ENCODE measurements at places on chromosomes 6 and 20.

- no peak for DNase-seq
These were observed 494.7 kb downstream of the CD83 start for GRCh38 chr6:14612016-14612980.

GRCh38 chr20:38337561-38338140 is 8.6 kb upstream of the LBP start:
- no peak for DNase-seq

- no peak for DNase-seq
These were observed 643.8 kb downstream of the RFPL4B start for GRCh38 chr6:112990971-112991370.

DNA sequence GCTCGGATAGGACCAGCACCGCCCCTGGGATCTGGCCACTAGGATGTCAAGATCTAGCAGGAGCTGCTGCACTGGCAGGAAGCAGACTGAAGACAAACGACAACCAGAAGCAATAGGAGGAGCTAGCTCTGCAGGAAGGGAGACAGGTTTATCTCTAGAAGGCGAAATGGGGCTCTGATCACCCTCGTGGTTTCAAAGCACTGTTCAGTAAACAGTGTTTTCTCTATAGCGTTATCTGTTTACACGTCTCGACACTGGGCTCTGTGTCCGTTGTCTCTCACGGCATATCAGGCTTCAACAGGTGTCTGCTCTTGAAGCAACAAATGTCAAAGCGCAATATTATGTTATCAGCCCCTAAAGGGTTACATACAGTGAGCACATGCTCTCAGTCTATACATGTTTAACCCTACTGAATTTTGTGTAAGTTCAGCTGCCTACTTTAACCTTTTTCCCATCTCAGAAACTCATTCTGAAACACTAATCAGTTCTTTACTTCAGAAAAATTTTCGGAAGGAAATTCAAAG is 23.8 kb downstream of the TMEM14B start:
- no peak for DNase-seq

- DNase-seq, result no peak
These were observed 5.2 kb upstream of the NRSN2 start for GRCh38 chr20:341682-342081.

GRCh38 chr20:49132995-49133478 is 55.1 kb downstream of the STAU1 start:
- DNase-seq, result no peak

GRCh38 chr20:19205981-19206396 is 6.5 kb upstream of the SLC24A3 start:
- peak; percentile 30 for DNase-seq

DNA sequence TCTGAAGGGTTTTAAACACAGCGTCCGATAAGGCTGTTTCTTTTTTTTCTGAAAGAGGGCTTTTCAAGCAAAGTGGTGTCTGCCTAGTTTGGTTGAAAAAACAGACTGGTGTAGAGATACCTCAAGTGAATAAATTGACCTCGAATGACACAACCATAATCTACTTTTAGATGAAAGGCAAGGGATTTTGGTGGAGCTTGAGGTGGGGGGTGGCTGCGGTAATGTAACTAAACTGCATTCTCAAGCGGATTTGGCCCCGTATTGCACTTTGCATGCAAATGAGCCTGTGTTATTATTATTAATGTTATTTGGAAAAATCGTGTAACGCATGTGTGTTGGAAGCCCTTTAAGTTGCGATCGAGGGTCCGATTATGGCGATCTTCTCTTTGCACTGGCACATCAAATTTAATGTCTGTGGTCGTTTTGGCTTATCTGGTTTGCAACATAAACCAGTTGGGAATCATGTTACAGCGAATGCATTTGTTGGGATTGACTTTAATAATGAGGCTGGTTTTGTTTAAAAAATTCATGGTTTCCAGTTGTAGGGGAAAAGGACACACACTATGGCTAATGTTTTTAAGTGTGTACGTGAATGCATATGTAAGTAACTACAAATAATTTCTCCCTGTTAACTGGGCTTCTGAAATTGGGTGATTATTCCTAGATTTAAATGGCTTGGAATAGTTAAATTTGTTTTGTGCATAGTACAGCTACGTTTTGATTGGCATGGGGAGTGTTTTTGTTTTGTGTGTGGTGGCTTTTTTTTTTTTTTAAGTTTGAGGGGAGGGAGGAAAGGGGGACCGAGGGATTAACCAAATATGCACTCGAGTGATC is 1.0 kb downstream of the JARID2 start:
- DNase-seq, result no peak

DNA sequence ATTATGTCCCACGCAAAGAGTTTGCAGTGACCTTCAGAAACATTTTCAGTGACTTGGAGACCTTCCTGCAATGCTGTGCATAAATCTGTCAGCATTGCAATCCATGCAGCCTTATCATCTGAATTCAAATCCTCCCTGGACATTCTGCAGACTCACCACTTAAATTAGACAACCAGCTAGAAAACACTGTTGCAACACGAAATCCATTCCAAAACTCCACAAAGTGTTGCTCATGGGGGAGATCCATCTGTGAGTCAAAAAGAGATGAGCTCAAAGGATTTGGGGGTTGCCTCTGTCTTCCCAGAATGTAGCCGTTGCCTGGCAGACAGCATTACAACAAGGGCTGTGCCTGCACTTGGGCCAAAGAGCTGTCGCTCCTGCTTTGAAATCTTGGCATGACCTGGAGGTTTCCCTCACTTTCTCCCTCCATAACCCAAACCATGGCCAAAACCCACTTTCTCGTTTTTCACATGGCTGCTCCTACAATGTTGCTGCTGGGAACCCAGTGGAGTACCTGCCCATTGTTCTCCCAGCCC is 163.5 kb upstream of the CDYL start:
- no peak for DNase-seq

DNA sequence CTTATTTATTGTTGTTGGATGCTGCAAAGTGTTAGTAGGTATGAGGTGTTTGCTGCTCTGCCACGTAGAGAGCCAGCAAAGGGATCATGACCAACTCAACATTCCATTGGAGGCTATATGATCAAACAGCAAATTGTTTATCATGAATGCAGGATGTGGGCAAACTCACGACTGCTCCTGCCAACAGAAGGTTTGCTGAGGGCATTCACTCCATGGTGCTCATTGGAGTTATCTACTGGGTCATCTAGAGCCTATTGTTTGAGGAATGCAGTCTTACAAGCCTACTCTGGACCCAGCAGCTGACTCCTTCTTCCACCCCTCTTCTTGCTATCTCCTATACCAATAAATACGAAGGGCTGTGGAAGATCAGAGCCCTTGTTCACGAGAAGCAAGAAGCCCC is 12.1 kb downstream of the MICB start:
- no peak for DNase-seq

DNA sequence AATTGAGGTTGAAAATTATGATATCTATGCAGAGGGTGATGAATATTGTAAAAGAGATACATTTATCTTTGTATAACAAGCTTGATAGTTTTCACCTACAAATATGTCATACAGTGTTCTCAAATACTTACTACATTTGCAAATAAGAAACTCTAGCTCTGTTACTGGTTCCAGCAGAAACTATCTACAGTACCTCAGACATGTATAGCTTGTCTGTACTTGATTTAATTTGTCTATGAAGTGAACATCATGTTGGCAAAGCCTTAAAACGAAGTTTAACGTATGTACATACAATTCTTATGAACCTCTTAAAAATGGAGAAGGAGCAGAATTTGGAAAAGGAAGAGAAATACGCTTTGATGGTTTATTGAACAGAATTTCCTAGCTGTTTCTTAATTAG is 201.4 kb upstream of the MARCKS start:
- no peak for DNase-seq

DNA sequence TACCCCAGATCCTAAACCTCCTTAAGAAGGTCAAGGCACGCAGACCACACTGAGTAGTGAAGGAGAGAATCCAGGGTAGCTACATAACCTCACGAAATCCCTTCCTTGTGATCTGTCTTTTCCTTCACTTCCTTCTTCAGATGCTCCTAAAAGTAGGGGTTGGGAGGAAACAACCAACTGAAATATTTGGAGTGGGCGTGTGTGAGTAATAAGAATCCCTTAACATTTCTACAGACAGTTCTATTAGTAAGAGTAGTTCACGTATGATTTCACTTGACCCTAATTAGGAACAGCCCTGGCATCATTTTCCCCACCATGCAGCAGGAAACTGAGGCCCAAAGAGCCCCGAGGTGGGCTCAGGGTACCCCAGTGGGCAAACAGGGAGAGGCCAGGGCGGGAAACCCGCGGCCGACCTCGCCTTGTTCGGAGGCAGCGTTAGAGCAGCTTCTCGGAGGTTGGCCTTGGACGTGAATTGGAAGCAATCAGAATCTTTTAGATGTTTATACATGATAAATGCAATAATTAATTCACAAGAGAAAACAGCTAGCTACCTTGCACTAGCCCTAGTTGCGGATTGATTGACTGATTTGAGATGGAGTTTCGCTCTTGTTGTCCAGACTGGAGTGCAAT is 859 bp upstream of the RAE1 start:
- DNase-seq, result no peak

GRCh38 chr6:52420668-52421358 is 671 bp downstream of the EFHC1 start:
- no peak for DNase-seq

DNA sequence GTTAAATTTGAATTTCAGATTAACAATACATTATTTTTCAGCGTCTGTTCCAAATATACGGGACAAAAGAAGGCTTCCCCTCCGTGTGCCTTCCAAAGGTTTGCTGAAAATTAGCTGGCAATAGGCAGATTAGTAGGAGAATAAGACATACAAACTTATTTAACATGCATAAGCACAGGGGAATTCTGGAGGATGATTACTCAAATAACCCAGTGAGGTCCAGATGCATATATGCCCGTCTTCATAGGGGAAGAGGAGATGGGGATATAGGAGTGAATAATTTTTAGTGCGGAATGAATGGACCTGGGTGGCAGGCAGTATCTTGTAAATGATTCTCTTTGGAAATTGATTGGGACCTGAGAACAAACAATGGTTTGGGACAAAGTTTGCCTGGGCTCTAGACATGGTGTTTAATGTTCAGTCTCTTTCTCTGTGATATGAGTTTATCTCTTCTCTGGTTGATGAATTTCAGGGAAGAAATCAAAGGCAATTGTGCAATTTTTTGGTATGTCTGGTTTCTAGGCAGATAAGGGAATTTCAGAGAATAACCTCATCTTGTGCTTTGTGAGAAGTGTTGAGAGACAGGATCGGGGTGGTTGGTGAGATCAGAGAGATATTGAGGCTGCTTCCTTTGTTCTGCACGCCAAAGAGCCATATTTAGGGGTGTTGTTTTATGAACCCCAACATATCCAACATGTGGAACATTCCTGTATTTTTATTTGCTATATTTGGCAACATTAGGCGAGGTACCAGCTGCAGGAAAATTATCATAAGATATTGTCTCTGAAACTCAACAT is 63.7 kb downstream of the MKKS start:
- DNase-seq, result no peak

GRCh38 chr6:82015043-82015442 is 232.5 kb downstream of the IBTK start:
- no peak for DNase-seq

- DNase-seq, result no peak
These were observed 85.6 kb upstream of the EMILIN3 start for GRCh38 chr20:41452226-41452625.

- no peak for DNase-seq
These were observed 265.3 kb downstream of the UST start for GRCh38 chr6:149012040-149012545.

DNA sequence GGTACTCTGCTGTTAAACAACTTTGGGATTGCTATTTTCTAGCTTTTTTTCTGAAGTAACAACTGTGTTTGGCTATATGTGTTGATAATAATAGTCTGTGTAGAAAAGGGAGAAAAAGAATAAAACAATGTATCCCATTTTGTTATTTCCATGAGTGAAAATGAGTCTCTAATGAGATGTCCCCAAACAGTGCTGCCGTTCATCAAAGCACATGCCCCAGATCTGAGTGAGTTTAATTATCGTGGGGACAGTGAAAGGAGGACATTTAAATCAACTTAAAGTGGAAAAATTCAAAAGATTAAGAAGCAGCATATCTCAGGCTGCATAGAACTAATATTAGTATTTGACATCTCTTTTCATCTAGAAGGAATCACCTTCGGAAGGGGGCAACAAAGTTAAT is 59.6 kb downstream of the NCOA7 start:
- DNase-seq, result no peak

DNA sequence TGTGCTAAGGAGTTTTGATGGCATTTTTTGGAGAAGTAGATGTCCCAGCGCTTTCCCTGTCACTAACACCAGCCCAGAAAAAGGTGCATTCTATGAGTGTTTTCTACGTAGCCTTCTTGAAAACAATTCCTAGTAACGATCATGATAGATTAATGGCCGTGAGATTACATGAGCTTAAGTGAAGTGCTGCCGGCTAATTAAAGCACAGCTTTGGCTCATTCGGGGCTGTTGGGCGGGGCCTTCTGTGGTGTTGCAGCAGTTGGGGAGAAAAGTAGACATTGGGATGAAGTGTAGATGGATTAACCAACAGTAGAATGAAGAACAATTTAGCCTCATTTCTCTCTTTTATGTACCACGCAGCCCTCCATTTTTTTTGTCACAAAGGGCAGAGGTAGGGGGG is 20.8 kb upstream of the TRAF3IP2 start:
- no peak for DNase-seq

- no peak for DNase-seq
These were observed 8.7 kb downstream of the B4GALT5 start for GRCh38 chr20:49704932-49705336.

DNA sequence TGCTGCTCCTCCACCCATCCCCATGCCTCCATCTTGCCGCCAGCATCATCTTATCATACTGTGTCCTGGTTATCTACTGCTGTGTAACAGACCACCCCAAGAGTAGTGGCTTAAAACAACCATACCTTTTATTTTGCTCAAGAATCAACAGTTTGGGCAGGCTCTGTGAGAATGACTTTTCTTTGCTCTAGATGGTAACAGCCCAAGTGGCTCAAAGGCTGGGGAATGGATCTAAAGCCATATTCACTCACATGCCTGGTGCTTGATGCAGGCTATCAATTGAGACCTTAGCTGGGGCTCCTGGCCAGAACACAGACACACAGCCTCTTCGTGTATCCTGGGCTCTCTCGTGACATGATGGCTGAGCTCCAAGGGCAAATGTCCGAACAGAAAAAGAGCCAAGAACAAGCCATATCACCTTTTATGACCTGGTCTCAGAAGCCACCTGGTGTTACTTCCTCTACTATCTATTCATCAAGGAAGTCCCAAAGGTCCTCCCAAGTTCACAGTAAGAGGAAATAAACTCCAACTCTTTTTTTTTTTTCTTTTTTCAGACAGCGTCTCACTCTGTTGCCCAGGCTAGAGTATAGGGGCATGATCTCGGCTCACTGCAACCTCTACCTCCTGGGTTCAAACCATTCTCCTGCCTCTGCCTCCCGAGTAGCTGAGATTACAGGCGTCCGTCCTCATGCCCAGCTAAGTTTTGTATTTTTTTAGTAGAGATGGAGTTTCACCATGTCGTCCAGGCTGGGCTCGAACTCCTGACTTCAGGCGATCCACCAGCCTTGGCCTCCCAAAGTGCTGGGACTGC is 159.3 kb upstream of the JARID2 start:
- DNase-seq, result no peak

DNA sequence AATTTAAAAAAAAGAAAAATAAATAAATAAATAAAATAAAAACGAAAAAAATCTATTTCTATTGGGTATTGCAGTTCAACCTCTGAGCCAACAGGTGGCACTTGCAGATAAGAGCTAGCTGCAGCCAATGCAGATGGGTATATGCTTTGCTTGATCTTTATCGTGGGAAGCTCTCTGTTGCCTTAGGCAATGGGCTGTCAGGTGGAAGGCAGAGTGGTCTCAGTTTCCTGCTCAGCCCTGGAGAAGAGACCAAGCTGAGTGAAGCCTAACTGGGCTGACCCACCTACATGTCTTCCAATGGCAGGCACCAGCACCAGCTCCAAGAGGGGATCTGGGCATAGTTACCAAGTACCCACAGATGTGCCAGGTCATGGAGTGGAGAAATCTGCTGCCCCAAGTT is 95.0 kb downstream of the AK9 start:
- no peak for DNase-seq

Measured in stimulated activated CD8-positive, alpha-beta memory T cell treated with anti-CD3 and anti-CD28 coated beads, Interleukin-7, amount 100 ng/mL, for 1 hour (primary cell).